ENCODE measurements at places on chromosomes 6 and 20. TPM values are rescaled to one million over a fixed set of nuclear protein-coding genes. Genes with fewer than 3 reads are reported as not detected.
A peak's percentile ranks its signal among the peaks of the same experiment; 100 is the strongest.

DNA sequence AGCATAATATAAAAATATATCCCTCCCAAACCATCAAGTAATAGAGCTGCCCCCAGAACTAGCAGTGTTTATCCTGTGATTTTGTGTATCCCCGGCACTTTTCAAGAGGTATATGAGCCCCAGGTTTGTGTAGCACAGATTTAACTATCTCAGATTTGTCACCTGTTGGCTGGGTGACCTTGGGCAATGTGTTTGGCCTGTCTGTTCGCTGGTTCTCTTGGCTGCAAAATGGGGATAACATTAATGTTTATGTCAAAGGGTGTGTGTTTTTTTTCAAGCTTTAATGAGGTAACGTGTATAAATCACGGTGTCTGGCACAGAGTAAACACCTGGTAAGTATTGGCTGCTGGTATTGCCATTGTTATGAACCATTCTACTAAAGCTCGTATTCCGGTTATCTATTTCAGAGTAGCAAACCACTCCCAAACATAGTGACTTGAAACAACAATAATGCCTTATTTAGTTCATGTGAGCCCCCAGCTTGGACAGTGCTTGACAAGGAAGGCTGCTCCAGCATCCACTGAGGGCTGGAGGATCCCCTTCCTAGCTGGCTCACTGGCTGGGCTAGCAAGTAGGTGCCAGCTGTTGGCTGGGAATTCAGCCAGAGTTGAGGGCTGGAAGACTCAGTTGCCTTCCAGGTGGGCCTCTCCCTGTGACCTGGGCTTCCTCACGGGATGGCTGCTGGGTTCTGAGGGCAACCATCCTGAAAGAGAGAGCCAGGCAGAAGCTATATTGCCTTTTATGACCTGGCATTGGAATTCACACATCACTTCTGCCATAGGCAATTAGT, 36.2 kb downstream of the PDRG1 start:
- peak; percentile 29 for DNase-seq

Gene CLPSL1
- total RNA-seq, result not detected

Gene IDH3B
- total RNA-seq, result 91.7 TPM

Gene PPP1R11
- 29.5 TPM for total RNA-seq

Gene CST1
- 1,051 TPM for total RNA-seq

GRCh38 chr20:20295621-20296498, 72.0 kb upstream of the INSM1 start:
- DNase-seq, result no peak

GRCh38 chr6:11245381-11246256, 13.2 kb upstream of the NEDD9 start:
- peak; percentile 6 for DNase-seq

DNA sequence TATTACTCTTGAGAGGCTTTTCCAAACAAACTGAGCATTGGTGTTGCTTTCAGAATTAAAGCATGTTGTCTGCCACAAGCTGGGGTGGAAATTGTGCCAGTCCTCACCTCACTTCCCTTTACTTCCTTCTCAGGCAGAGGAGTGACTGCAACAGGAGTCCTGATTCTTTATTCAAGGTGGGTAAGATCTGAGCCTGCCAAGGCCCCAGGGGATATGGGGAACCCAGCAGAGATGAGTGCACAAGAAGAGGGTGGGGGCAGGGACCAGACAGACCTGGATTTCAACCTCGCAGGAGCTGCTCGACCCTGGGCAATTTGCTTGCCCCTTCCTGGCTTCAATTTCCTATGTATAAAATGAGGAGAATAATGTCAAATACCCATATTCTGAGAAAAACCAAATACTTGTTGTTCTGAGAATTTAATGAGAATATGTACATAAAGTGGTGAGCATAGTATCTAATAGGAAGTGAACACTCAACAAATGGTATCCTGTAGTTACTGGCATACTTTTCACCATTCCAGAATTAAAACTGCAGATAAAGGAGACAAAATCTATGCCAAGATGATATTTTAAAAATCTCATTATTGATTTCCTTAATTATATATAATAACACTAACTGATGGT, 17.8 kb downstream of the MAN1A1 start:
- DNase-seq, result no peak
